ENCODE measurements at places on chromosomes 5 and 9. TPM values are rescaled to one million over a fixed set of nuclear protein-coding genes. Genes with fewer than 3 reads are reported as not detected.

Gene NOP16
- total RNA-seq: 29.1 TPM

Gene SYNPO
- total RNA-seq: 0.05 TPM

Gene TIMD4
- 0.92 TPM for total RNA-seq

Gene SHISAL2B
- not detected for total RNA-seq

Gene TOMM5
- total RNA-seq: 88.7 TPM

Gene JAKMIP2
- total RNA-seq: 4.3 TPM

Gene LRRC8A
- 48.0 TPM for total RNA-seq

Gene DBH
- total RNA-seq: not detected

Gene CDHR2
- total RNA-seq: 1.3 TPM

Gene MLANA
- total RNA-seq: not detected

Gene OR5C1
- not detected for total RNA-seq

Gene KLHL3
- 24.1 TPM for total RNA-seq

Gene NEUROG1
- total RNA-seq: not detected

Gene STING1
- 175 TPM for total RNA-seq

Gene DMRT3
- total RNA-seq: not detected

Gene BAAT
- 0.07 TPM for total RNA-seq

Gene RASGEF1C
- not detected for total RNA-seq

Gene ARL14EPL
- not detected for total RNA-seq

Gene TMEM171
- total RNA-seq: not detected

Gene TBC1D13
- total RNA-seq: 18.4 TPM

Gene GABBR2
- total RNA-seq: not detected

Gene VLDLR
- total RNA-seq: 3.9 TPM

Gene CCL21
- total RNA-seq: not detected

Gene FYB1
- 480 TPM for total RNA-seq

Gene DOLK
- 9.2 TPM for total RNA-seq

Gene RETREG1
- total RNA-seq: 48.4 TPM

Gene DMGDH
- not detected for total RNA-seq

Gene ARHGEF28
- total RNA-seq: not detected

Gene IL4
- total RNA-seq: not detected

Gene PAIP1
- total RNA-seq: 35.3 TPM

Gene LCN15
- total RNA-seq: not detected

Gene C5orf58
- not detected for total RNA-seq

Gene TLR4
- total RNA-seq: 0.06 TPM

Gene IFNA21
- total RNA-seq: not detected

Gene EQTN
- not detected for total RNA-seq

Gene CDK5RAP2
- total RNA-seq: 105 TPM

Gene APBA1
- 1.6 TPM for total RNA-seq

Gene PGM5
- not detected for total RNA-seq

Gene SLC4A9
- 0.35 TPM for total RNA-seq

Gene CXCL14
- total RNA-seq: not detected

Gene PCDHB9
- not detected for total RNA-seq

Gene GARNL3
- 1.6 TPM for total RNA-seq

Gene NDUFAF2
- total RNA-seq: 18.9 TPM

Gene GAS1
- 0.54 TPM for total RNA-seq

Gene PRSS3
- not detected for total RNA-seq

Gene MCTP1
- not detected for total RNA-seq

Gene SPATA31D4
- not detected for total RNA-seq

Gene CKMT2
- total RNA-seq: not detected

Gene CTSV
- total RNA-seq: 0.46 TPM

Gene CRB2
- total RNA-seq: not detected

Gene IL13
- total RNA-seq: 2.8 TPM

All from activated CD4-positive, alpha-beta T cell treated with anti-CD3 and anti-CD28 coated beads, Interleukin-2, amount 10 ng/mL, durations not matched to agents 7 days and 5 days (primary cell).